T-helper 2 cell treated with Interferon-gamma antibody and Interleukin-4, amounts not matched to agents 5 μg/mL and 100 μg/mL, for 36 hours (primary cell): ENCODE measurements at places on chromosomes 4 and X.

DNA sequence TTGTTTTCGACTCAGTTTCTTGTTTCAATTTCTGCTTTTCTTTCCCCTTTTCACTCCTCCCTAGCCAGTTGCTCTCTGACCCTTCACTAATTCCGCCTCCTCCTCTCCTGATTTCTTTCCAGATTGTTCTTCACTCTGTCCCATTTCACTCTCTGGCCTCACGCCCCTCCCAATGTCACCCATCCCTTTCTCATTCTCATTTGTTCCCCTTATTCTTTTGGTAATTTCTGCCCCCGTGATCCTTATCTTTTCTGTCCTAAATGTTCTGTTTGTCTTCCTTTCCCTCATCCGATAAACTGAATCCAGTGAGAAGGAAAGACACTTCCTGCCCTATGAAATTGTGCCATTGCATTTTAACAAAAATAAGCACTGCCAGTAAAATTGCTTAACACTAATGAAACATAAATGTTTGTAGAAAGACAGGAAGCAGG, 94.5 kb upstream of the RASGEF1B start:
- no peak for DNase-seq

- DNase-seq = no peak
Observed at GRCh38 chr4:151599863-151600262, 160.9 kb downstream of the GATB start.

- DNase-seq = no peak
Observed at GRCh38 chrX:57044245-57044644, 48.9 kb upstream of the SPIN3 start.

- no peak for DNase-seq
Observed at GRCh38 chr4:140309124-140309870, 64.1 kb upstream of the SCOC start.

- DNase-seq = no peak
Observed at GRCh38 chr4:33126002-33126401, 2405.8 kb downstream of the PCDH7 start.

- no peak for DNase-seq
Observed at GRCh38 chr4:25058796-25059195, 28.1 kb upstream of the LGI2 start.

GRCh38 chrX:119374736-119375135, 24.4 kb upstream of the SLC25A43 start:
- DNase-seq = no peak

GRCh38 chr4:55517526-55518229, 29.0 kb downstream of the CLOCK start:
- no peak for DNase-seq

DNA sequence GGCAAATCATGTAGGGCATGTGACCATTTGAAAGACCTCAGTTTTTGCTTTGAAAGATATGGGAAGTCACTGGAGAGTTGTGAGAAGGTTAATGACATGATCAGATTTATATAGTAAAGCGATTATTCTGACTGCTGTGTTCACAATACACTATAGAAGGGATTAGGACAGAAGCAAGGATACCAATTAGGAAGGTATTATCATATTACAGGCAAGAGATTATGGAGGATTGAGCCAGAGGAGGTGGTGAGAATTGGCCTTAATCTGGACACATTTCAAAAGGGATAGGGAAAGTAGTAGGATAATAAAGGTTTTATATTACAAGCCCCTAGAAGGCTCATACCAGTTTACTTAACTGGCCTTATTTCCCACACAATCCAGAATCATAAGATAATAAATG, 124.9 kb upstream of the POF1B start:
- no peak for DNase-seq

- no peak for DNase-seq
Observed at GRCh38 chrX:23857363-23857762, 50.4 kb downstream of the APOO start.

DNA sequence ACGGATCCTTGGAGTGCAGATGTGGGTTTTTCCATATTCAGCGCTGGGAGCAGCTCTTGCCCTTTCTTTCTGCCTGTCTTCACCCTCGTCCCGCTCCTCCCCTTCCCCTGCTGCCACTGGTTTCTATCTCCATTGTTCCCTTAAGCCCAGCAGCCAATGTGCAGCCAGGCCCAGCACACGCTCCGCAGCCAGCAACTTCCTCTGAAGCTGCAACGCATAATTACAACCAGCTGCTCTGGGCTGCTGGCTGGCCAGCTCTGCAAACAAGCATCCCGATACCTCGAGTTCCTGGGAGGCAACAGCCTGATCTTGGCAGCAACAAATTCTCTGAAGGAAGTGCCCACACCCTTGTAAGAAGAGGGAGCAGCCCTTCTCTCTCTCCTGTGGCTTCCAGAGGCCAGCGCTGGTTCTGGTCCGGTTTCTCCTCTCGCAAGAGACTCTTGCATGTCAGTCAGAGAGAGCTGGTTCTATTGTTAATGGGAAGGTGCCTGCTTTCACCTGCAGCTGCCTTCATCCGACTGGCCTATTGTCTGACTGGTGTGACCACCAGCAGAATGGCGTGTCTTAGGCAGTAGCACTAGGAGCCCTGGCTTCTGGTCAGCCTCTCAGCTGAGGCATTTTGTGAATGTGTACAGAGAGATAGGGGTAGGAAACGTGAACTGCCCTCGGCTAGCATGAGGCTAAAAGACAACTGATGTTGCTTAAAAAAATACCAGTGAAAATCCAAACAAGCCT, 83.8 kb upstream of the MAML3 start:
- no peak for DNase-seq

DNA sequence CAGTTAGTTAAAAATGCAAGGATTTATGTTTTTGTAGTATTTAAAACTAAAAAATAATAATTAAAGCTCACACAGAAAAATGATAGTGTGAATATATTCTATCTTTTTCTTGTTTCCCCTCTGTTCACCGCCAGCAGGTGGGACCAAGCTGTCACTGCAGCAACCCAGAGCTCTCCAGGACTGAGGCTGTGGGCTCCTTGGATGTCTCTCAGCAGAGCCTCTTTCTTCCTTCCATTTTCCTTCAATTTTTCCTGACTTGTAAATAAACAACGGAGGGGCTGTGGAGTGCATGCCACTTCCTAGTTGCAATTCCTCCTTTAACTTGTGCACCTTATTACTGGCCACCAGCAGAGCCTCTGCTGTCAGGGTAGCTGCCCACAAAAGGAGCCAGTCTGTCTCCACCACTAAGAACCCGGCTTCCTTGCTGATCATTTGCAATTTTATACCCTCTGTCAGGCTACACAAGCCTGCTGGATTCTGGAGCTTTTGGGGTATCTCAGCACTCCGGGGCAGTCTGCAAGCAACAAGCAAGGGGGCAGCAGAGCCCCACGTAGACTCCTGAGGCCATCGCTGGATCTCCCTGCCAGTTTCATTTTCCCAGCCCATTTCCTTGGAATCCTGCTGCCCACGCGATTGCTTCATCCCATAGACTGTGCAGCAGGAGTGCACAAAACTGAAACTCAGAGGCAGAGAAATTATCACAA, 1467.4 kb downstream of the C4orf33 start:
- no peak for DNase-seq

DNA sequence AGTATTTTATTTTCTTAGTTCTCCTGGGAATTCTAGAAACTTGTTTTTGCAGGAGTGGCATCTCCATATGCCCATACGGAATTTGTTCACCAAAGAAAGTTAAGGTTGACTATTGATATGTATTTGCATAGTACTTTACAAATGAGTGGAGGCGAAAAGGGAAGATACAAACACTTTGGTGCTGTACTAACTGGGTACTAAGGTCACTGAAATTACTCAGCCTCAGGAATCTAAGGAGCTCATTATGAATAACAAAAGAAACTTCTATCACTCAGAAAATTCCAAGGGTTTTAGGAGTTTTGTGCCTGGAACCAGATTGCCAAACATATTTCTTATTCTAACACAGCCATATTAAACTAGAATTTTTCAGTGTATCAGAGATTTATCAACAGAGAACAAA, 27.4 kb upstream of the TMPRSS11B start:
- DNase-seq = no peak
